8988T (cell line): ENCODE measurements at places on chromosomes 1 and 21.

DNA sequence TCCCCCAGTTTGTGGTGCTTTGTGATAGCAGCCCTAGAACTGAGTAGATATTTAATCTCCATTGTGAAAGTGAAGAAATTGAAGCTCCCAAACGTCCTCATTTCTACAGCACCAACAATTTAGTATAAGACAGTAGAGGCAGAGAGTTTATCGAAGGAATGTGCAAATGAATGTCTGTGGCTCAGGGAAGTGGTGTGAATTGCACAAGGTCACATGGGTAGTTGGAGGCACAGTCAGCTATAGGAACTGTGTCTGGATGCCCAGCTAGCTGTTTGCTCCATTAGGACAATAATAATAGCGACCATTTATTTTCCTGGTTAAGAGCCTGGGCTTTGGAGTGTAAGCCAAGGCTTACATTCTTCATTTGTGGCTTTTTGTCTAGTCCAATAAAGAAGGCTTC, 144.4 kb upstream of the USP24 start:
- DNase-seq: no peak

DNA sequence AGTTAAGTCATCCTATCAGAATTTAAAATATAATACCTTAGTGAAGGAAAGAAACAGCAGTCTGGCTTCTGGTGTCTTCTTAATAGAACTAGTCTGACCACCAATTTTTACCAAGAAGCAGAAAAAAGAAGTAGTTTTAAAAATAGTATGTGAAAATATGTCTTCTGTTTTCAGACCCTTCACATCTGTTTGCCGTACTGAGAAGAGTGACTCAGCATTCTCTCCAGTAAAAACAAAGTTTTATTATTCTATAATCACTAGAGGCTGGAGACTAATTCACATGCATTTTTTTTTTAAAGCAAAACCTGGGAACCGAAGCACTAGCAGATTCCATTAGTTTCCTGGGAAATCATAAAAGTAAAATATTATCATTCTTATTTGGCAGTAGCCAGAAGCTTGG, 163.8 kb downstream of the COL24A1 start:
- no peak for DNase-seq

DNA sequence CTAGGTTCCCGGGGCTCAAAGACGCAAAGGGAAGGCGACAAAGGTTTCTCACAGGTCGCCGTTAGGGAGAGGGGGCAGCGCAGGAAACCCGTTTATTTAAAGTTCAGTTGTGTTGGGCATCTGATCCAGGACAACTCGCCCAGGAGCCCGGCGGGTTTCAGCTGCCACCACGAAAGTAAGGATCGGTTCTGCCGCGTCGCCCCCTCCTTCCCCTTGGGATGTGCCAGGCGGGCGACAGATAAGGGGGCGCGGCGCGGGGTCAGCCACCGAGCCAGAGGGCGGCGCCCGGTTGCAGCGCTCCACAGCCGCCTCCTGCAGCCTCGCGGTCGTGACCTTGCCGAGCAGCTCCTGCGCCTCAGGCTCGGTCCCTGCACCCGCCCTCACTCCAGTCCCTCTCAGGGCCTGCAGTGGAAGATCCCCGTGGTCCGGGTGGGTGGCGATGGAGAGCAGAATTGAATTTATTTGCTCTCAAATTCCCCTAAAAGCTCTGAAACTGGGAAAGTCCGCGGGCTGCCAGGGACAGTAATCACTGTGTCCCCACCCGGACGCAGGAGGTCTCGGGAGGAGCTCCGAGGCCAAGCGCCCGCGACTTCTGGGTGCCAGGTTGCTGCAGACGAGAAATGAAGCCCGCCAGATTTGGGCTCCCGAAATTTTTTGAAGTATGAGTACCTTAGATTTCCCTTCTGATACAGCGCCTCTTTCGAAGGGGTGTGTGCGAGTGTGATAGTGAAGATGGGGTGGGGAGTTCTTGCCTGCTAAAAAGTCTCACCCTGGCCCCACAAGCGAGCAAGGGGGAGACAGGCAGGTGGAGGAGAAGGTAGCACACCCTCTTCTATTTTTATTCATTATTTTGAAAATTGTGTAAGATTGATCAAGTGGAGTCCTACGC, 28.4 kb upstream of the NFIA start:
- DNase-seq: no peak

- no peak for DNase-seq
These were observed 11.4 kb downstream of the FGR start for GRCh38 chr1:27623327-27624212.

DNA sequence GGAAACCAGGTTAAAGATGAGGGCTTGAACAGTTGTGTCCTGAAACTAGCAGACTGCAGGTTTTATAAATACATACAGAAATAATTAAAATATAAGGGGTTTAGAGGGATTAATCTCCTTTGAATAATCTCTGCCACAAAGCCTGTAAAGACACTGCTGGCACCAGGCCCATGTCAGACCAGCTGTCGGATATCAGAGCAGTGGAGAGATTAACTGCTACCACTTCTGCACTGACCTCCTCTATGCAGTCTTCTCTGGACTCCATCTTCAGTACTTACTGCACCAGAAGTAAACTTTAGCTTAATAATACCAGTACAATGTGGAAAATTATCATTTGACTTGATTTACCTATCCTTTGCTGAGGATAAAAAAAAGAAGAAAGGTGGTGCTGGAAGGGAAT, 128.6 kb downstream of the LHX4 start:
- DNase-seq: no peak

GRCh38 chr1:91777196-91777595, 108.8 kb downstream of the TGFBR3 start:
- DNase-seq: no peak

GRCh38 chr21:44043613-44044012, 31.5 kb downstream of the TRAPPC10 start:
- DNase-seq: no peak

GRCh38 chr1:204041803-204042505, 31.0 kb upstream of the SOX13 start:
- no peak for DNase-seq

DNA sequence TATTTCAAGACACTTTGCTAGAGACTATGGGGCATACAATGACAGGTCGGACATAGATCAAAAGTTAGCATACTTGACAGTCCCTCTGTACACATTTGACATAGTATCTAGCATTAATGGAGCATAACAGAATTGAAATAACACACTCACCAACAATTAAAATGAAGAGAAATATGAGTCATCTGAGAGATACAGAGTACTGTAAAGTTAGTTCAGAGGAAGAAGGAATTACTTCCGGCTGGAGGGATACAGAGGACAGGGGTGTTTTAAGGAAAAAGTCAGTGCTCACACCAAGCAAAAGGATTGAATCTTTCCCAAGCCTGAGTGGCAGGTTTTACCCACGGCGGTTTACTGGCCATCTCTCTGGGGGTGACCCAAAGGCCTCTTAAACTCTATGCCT, 2.4 kb downstream of the ZMYND12 start:
- no peak for DNase-seq

GRCh38 chr1:160607011-160607671, 27.8 kb upstream of the CD84 start:
- no peak for DNase-seq

DNA sequence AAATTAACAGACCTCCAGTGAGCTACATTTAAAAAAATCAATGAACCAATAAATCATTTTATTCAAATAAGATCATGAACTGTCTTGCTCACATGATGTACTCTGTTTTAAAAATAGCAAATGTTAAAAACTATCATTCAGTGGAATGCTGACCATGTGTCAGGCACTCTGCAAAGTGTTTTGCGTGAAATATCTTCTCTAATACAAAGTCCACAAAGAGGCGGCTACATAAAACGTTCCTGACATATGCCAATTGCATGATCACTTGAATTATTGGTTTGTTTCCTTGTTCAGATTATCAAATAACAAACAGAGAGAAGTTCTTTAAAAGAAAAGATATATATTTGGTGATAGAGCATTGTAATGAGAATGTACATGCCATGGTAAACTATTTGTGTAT, 10.7 kb downstream of the FMO2 start:
- no peak for DNase-seq

DNA sequence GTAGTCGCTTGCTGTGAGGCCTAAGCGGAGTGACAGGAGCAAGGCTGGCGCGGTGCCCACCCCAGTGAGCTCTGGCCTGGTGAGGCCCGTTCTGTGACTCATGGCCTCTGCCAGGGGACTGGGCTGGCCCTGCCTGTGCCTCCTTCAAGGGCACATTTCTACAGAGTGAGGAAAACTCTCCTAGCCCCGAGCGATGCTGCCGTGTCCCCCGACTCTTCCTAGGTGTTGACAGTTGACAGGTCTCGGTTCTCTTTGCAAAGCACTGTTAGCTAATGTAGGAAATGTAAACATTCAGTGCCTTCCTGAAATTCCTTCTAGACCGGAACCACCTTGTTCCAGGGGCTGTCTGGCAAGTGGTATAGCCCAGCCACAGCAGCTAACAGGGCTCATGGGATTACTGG, 43.9 kb downstream of the ABCG1 start:
- no peak for DNase-seq

GRCh38 chr1:201069636-201070035, 42.6 kb downstream of the CACNA1S start:
- DNase-seq: no peak

GRCh38 chr1:222104694-222105392, 363.0 kb upstream of the DUSP10 start:
- no peak for DNase-seq

GRCh38 chr1:109631513-109632505, 12.2 kb downstream of the AMPD2 start:
- no peak for DNase-seq

DNA sequence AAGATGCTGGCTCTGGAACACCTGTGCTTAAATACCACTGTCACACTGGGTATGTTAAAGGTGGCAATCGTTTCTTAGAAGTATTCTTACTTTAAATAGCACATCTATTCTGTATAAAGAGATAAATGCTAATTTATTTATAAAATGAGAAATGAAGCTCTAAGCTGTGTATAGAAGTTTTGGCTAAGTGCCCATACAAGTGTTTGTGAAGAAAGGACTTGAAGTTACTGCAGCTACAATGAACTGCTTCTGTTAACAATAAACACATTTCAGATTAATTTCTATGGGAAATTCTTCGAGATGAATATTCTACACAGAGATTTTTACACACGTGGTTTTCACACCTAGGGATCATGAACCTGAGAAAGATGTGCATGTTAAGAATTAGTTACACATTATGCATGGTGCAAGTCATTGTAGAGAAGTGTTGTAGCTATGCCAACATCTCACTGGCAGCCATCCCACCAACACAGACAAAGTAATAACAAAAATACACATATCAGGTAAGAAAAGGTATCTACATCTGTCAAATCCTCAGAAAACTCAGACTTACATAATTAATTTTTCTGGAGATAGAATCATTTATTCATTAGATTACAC, 16.2 kb downstream of the COL24A1 start:
- DNase-seq: no peak

DNA sequence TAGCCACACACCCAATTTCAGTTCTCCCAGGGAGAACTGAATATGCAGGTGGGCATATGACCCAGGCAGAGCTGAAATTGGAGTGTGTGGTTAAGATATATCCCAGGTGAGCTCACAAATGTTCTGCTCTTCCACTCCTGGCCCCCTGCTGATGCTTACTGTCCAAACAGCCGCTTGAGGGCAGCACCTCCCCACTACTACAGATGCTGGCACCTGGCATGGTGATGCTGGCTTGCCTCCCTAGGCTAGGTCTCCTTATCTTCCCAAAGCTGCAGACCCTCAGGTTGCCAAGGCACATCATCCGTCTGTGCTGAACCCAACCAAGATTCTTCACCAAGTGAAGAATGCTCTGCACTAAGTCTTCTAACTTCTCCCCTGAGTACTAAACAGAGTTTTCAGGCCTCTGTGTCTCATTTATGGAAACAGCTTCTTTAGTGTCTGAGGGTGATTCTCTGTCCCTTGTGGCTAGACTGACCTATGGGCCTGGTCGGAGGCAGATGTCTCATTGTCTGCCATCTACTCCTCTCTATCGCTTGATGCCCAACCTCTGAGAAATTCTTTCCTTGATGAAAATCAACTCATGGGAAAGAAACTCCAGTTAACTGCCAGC, 27.2 kb downstream of the XCL1 start:
- peak; percentile 20 for DNase-seq

DNA sequence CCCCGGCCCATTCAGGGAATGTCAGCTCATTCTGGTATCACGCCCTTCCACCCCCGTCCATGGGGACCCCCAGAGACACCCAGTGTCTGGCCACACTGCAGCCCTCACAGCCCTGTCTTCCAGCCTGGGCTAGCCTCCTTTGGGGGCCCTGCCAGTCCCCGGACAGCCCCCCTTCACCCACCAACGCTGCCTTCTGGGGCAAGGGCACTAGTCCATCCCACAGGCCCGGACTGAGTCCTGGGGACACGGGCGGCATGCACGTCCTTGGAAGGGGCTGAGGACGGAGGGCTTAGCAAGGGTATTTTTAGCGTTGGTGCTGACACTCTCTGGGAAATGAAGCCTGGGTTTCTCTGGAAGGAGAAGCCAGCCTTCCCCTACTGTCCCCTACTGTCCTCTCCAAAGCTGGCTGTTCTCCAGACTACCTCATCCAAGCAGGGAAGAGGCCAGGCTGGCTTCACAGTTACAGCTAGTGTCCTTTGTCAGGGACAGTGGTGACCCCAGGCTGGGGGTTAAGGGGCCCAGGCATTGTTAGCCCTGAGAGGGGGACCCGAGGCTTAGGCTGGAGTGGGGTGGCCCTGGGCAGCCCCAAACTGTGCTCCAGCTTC, 39.5 kb downstream of the COQ8A start:
- peak; percentile 10 for DNase-seq

DNA sequence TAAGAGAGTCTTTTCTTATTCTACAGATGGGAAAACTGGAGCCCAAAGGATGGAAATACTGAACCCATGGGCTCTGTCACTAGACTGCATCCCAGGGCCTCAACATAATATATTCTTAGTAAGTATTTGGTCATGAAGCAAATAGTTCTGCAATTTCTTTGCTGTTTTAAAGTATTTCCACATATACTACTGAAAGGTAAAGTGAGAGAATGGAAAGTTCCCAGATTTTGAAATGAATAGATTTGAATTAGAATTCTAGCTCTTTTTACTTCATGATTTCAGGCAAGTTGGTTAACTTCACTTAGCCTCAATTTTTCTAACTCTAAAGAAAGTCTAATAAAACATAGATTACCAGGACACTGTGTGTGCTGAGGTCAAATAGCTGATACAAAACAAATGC, 95.6 kb upstream of the FGGY start:
- DNase-seq: no peak

GRCh38 chr21:45379171-45379900, 25.6 kb upstream of the COL18A1 start:
- DNase-seq: no peak

GRCh38 chr1:81053826-81054225, 746.9 kb upstream of the ADGRL2 start:
- no peak for DNase-seq

DNA sequence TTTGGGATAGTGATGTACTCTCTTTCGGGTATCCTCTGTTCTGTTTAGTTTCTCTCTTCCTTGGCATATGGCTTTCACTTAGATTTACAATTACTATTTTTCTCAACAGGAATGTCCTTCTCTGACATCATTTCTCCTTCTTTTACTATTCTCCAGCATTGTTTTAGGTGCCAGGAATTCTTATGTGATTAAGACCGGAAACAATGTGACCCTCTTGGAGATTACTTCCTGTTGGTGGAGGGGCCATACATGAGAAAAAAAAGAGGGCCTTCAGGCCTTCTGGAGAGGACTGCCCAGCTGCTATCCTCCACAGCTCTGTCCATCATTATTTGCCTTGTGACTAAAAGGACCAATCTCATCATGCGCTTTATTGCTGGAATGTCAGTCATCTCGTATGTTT, 50.4 kb upstream of the ADAMTS5 start:
- DNase-seq: no peak

GRCh38 chr1:115274467-115274866, 63.6 kb downstream of the NGF start:
- no peak for DNase-seq

GRCh38 chr1:60695716-60696171, 386.6 kb upstream of the NFIA start:
- no peak for DNase-seq

- DNase-seq: peak; percentile 65
These were observed at the start of gene PITHD1 for GRCh38 chr1:23777979-23778814. TSS of gene PITHD1 (plus strand) at chr1:23778418. CDS start at chr1:23778516, 98 bp downstream.
